NCI-H510A (cell line): ENCODE measurements at places on chromosomes 12 and 14.

DNA sequence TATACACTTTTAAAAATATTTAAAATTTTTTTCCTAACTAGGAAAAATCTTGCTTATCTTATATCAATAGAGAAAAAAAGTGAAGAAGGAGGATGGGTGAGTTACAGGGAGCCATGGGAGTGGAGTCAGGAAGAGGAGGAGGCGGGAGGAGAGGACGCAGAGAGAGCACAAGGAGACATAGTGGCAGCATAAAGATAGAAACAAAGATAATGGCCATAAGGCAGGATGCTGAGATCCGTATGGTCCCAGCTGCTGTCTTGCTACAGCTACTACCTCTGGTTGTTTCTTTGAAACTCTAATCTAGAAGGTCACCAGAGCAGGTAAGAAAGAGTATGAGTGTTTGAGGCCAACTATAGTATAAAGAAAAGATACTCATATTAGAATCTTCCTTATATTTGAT is 2.6 kb upstream of the SOX5 start:
- DNase-seq: no peak

- DNase-seq: no peak
Observed at GRCh38 chr12:110108309-110109036, 15.7 kb upstream of the IFT81 start.

GRCh38 chr12:112665958-112666357 is 125.6 kb upstream of the RPH3A start:
- no peak for DNase-seq

GRCh38 chr14:99188731-99189191 is 83.2 kb downstream of the BCL11B start:
- no peak for DNase-seq

DNA sequence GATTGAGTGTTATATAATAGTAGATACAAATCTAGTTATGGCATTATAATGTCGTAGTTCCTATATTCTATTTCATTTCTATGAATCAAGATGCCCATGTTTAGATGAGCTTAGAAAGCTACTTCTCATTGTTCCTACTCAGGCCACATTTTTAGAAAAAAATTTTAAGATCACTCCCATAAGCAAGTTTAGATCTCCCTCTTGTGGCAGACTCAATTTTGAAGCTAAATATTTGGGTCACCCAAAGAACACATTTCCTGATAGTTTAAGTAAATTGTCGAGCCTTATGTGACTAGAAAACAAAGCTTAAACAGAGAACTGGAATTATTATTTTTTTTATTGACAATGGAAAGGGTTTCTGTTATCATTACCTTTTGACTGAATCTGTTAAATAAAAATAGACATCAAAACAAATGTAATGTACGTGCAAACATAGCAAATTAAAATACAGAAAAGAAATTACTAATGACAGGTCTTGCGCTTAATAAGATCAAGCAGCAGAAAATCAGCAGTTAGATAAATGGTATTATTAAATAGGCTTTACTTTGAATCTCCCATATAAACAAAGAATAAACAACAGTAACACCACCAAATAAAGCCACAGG is 180.2 kb downstream of the ACSS3 start:
- DNase-seq: no peak

DNA sequence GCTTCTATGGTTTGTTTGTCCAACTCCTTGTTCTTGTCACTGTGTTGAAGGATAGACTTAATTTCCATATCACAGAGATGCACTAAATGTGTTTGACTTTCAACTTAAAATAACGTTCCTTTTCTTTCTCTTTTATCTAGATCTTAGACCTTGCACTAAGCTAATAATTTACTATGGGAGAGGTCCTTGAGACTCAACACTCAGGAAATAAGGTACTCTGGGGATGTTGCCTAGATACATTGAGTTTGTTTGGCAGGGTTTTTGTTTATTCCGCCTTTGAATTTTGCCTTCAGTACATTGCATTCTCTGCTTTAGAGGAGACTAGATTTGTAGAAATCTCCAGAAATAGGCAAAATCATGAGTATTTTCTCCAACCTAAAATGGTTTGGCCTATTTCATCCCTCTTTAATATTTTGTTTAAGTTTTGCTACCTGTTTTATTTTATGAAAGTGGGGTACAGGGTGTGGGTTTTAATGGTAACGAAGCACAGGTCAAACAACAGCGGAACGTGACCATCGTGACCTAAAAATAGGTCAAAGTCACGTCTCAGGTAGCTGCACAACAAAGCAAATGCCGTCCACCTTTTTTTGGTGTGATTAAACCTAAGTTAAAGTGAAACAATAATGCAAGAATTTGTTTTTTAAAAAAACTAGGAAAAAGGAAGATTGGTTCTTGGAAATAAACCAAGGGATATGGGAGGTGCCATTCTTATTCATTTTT is 115.3 kb upstream of the CPSF6 start:
- no peak for DNase-seq

DNA sequence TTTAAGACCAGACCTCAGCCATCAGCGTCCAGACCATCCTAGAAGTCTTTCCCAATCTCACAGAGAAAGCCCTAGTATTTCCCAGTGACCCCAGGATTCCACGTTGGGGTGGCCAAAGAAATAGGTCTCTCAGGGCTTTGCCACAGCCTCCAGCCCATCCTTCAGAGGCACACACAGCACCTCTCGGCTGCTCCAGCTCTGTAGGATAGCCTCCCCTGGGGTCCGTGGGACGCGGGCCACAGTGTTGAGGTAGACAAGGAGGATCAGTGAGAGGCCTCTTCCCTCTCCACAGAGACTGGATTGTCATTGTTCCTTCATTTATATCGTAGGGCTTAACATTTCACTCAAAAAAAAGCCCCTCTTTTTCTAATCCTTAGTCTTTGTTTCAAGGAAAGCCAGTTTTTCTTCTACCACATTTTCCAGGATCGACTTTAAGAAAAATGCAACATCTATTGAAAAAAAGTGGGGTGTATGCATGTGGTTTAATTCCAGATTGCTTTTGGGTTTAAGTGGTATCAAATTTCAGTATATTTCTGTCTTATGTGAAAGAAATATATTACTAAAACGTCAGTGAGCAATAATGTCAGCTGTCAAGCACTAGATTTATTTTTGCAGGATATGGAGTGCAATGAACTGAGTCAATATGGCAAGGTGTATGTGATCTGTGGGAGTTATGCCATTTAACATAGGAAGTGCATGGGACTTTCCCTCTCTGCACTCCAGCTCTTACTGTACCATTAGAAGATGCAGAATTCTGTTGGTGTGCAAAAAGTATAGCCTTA is 187.5 kb downstream of the MSRB3 start:
- no peak for DNase-seq

DNA sequence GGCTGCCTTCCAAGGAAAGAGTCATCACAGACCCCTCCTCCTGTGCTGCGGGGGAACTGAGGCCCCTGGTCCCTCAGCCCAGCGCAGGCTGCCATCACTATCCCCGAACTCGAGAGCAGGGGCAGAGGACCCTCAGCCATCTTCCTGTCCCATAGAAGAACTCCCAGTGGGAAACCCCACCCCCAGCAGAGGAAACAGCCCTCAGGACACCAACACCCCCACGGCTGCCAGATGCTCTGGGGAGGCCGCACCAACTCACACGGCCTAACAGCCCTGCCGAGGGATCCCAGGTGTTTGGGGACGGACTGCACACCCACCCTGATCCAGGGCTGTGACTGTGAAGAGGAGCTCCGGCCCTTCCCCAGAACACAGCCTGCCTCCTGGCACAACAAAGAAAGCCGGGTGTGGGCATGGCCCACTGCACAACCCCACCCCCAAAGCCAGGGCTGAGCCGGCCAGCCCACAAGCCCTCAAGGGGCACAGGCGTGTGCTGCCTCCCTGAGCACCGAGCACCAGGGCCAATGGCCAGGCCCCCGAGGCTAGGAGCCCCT is 16.3 kb upstream of the C14orf180 start:
- no peak for DNase-seq

DNA sequence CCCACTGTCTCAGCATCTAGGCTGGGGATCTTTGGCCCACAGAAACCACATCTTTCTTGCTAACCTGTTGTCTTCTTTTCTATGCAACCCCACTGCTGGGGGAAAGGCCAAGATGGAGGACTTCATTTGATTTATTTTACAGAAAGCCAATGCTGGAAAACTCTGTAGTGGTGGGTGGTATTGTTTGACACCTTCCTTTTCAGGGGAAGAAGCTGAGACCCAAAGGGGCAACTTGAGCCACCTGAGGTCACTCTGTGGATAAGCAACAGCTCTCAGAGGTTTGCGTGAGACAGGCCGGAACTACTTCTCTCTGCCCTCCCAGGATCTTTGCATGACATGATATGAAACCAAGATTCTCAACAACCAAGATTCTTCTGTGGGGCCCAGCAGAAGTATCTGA is 645.2 kb downstream of the VRK1 start:
- no peak for DNase-seq

- no peak for DNase-seq
Observed at GRCh38 chr12:94481734-94482133, 22.1 kb upstream of the CEP83 start.

DNA sequence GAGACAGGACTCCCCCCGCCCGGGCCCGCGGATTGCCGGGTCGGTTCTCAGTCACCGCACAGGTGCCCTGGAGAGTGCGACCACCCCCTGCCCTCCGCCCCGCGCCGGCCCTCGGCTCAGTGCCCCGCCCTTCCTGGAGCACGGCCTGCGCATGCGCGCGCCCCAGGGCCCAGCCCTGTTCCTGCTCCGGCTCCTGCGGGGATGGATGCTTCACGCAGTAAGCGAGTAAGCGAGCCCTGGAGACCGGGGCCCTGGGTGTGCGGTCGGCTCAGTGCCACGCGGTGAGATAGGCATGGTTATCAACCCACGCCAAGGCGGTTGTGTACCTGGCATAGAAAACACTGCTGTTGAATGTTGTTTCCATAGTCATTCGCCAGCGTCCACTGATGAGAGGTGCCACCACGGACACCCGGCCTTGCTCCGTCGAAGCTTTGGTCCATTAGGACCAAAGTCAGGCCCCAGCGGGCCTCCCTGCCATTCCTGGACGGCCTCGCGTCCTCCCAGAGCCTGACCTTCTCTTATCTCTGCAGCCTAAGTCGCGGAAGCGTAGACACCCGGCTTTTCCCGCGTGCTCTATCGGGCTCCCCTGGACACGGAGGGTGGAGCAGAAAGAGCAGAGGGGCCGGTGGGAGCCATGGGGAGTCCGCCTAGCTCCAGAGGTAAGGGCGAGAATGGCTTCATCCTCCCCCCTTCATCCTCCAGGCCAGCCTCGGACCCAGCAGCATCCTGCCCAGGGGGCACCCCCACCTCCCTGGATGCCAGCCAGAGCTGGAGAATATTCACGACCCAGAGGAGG is 90.6 kb downstream of the PAPOLA start:
- peak; percentile 15 for DNase-seq

GRCh38 chr12:97797473-97797872 is 334.9 kb downstream of the RMST start:
- no peak for DNase-seq

DNA sequence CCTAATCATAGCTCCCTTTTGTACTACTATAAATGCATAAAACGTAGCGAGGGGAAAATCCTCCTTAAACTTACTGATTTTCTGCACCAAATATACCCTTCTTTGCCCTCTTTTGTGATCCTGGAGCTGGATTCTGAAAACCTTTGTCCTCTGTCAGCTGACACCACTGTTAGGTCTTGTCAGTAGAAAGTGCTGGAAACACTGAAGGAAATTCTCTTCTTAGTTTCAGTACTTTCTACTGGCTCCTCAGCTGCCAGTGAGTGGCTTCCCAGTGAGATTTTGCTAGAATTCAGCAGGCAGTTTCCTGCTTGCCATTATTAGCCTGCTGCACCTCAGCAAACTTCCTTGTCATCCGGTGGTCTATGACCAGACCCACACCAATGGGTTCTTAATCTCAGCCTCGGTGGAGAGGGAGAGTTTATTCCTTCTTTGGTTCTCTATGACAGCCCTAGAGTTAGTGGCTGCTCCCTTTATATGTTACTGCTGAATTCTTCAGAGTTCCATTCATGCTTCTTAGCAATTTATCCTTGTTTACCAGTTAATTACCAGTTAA is 476.2 kb downstream of the FSCB start:
- no peak for DNase-seq

DNA sequence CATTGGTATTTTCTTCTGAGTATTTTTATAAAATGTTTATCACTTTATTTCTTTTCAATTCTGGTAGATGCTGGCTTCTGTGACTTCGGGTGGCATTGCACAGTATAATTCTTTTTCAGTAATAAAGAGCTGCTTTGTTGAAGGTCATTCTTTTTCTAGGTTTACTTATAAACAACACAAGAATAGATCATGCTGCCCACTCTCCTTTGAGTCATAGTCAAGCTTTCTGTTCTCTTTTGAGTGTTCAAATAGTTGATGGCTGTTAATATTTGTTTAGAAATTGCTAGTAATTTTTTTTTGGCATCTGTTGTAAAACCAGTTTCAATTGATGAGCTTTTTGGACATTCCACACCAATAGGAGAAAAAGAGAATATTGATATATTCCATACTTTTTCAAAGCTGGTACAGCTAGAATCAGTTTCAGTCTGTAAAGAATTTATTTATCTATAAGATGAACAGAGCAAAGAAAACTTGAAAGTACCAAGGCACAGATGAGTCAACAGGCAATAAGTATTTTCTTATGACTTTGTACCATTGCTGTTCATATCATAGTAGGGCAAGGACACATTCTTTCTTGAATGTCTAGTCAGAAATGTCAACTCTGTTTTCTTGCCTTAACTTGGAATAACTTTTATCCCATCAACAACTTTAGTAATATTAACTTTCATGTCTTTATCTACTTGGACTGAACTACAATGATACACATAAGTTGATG is 513.0 kb upstream of the SEL1L start:
- no peak for DNase-seq

DNA sequence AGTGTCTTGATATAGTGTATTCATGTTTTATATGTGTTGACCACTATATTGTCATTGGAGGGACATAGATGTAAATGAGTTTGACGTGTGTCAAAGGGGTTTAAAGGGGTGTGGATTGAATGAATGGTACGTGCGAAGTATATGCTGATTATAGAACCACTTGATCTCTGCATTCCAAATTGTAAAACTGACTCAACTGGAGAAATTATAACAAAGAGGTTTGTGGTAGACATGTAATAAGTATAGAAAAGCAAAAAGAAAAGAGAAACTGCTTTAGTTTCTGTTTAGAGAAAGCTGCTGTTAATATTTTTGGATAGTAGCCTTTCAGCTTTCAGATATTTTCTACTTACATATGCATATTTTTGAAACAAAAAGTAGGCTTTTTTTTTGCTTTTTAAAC is 8.9 kb upstream of the MYRFL start:
- DNase-seq: no peak

DNA sequence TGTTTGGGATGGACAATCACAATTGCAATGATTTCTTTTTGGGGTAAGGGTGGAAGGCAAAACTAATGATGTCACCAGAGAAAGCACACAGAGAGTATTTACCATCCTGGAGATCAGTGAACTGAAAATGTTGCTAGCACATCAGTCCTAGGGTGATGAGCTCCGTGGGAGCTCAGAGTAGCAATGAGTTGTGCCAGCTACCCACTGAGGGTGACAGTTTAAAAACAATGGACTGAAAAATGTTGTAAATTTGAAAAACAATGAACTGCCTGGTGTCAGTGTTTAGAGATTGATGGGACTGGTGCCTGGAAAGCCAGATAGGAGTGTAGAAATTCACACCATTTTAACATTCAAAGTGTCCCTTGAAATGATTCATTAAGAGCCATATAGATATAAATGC is 198.5 kb downstream of the ATP23 start:
- no peak for DNase-seq

DNA sequence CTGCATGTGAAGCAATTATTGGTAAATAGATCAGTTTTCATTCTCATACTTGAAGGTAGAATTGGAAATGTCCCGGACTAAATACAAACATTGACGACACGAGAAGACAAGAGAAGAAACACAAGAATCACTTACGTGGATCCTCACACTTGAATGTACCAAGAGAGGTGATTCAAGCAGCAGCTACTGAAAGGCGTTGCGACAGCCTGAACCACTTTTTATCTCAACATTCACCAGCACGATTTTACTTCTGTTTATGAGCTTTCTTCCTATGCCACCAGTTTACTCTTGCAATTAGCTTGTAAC is 3.6 kb upstream of the FZD10 start:
- DNase-seq: no peak
